ENCODE measurements at places on chromosomes 7 and 10. TPM values are rescaled to one million over a fixed set of nuclear protein-coding genes. Genes with fewer than 3 reads are reported as not detected.

DNA sequence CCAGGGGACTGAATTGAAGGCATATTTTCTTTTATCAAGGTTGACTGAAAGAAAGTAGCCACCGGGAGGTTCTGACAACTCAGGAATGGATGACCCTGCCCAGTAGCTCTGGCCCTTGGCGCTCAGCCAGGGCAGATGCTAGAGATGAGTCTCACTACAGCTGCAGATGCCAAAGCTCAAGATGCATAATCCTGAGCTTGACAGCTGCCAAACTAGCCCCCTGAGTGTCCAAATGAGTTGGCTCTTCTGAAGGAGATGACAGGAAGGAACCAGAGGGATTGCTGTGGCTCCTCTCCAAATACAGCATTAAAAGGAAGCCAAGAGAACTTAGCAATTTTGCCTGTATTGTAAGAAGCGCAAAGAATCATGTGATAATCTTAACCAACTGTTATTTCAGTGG is 78.4 kb downstream of the NXPH1 start:
- peak; percentile 47 for DNase-seq

DNA sequence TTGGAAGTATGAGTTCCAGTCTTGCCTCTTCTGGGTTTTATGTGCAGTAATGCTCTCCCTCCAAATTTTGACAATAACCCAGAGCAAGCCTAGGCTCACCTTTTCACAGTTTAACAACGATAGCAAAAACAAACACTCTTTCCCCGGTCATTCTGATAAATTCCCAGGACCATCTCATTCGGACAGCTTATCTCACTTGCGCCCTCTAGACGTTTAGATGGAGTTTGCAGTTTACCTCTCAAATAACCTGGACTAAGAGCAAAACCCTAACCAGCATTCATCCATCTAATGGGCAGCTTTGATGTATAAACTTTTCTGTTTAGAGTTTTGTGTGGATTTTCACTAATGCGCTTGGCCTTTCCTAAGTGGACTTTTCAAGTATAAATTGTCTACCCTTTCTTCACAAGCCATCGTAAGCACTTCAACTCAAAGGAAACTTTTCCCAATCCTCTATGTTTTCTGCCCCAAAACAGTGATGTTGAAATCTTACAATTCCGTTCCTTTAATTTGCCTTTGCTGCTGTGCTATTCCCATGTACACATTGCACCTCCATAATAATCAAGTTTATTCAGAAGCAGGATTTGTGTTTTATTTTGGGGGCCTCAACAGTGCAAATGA is 114.9 kb downstream of the HDAC9 start:
- peak; percentile 8 for DNase-seq

DNA sequence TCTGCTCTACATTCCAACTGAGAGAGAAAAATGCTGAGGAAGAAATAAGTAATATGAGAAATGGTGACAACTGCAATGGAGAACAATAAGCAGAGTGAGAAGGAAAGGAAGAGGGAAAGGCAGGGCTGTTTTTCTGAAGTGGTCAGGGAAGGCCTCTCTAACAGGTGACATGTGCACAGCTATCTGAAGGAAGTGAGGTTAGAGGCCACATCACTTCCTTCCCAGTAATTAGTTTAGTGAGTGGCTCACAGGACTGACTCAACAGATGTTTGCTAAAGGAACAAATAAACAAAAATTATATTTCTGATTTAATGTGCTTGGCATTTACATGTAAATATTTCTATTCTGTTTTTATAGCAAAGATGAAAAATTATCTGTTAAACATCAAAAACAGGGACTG is 77.9 kb downstream of the ARHGAP21 start:
- DNase-seq, result no peak

Gene TMEM184A
- 0.92 TPM for polyA plus RNA-seq

Gene HOXA6
- 5.6 TPM for polyA plus RNA-seq
